ENCODE measurements at places on chromosomes 12 and 14.

DNA sequence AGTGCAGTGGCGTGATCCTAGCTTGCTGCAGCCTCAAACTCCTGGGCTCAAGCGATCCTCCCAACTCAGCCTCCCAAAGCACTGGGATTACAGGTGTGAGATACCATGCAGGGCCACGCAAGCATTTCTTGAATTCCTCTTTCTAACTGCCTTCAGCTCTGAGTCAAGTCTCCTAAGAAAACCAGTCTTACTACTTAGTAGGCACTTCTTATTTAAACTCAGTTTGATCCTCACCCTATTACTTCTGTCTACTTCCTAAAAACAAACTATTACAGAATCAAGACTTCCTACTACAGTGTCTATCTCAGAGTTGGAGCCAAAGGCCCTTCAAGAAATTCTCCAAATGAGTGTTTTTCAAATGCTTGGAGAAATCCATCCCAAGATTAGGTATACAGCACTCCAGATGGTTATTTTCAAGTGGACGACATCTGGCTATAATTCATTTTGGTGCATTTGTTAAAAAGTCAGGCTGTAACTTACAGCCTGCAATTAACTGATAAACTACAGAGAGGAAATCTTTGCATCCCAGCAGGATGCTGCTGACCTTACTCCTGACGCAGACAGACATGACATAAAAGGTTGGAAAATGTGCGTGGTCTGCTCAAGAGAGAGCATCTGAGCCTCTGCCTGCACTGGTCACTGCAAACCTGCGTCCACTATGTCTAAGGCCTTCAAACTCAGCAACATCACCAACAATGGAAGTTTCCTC is 34.7 kb downstream of the SSH1 start:
- peak; percentile 71 for DNase-seq

DNA sequence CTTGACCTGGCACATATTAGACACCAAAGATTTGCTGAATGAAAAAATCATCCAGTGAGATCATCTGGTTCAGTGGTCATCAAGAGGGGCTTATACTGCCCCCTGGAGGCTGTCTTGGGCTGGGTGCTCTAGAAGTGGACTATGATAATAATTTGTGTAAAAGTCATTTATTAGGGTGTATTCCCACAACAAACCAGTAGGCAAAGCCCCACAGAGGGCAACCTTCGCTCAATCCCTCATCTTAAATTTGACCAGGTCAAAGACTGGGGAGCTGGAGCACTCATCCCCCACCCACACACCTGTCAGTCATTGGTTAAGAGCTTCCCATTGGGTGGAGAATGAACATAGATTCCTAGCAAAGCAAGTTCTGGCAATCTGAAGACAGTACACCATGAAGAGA is 20.0 kb upstream of the FICD start:
- peak; percentile 74 for DNase-seq

DNA sequence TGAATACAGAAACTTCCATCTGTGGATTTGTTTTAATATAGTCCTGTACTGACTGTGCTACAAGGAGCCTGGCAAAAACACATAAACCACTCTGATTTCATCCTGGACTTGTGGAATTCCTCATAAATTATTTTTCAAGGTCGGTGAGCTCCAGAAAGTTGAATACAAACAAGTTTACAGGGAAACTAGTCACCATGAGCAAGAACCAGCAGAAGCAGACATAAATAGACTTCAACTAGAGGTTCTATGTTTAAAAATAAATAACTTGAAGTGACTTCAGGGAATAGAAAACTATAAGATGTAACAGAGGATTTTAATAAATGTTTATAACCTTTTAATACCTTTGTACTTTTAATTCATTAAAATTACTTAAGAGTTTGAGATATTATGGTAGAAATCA is 63.5 kb downstream of the EFCAB11 start:
- DNase-seq: no peak

- DNase-seq: peak; percentile 66
Observed at GRCh38 chr14:60658909-60659585, 9.8 kb upstream of the SIX1 start.

DNA sequence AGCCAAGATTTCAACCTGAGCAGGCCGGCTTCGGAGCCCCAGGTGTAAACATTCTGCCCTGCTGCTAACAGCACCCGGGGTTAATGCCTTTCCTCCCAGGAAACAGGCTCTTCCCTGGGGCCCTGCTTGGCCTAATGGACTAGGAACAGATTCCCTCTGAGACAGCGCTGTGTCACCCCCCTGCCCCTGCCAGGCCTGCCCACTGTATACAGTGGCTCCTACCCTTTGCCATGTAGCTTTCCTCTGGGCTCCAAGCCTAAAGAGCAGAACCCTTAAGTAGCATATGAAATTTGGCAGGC is 28.3 kb upstream of the BCDIN3D start:
- no peak for DNase-seq

- no peak for DNase-seq
Observed at GRCh38 chr14:72788972-72789728, 104.8 kb downstream of the DPF3 start.

DNA sequence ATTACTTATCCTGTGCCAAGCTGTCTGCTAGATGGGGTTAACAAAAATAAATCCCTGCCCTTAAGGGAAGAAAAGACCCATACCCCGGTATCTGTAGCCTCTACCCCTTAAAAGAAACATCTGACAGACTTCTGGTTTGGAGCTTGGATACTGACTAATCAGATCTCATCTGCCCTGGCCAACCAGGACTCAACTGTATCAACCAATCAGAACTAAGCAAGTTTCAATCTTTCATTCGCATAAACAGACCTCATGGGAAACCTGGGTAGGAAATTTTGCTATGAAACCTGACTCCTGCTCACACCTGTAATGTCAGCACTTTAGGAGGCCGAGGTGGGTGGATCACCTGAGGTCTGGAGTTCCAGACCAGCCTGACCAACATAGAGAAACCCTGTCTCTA is 26.4 kb upstream of the PRMT8 start:
- DNase-seq: no peak

DNA sequence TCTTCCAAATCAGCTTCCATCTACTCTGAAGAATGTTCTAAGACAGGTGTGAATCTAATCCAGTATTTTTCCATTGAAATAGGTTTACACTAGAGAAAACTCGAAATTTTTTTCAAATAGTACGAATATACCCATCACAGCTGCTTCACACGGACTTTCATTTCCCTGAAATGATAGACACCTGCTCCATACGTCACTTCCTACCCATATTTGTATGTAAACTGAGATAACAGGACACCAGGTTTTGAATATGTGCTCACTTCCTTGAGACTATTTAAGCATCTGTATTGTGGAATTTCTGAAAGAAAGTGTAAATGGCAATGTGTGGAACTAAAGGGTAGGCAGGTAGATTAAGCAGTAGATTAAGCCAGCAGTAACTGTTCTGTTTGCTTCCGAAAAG is 13.4 kb upstream of the ITPR2 start:
- DNase-seq: no peak

Data from choroid plexus epithelial cell (primary cell).